Glutamatergic neuron (in vitro differentiated cells): ENCODE measurements at places on chromosomes 4 and X. TPM values are rescaled to one million over a fixed set of nuclear protein-coding genes. Genes with fewer than 3 reads are reported as not detected.

DNA sequence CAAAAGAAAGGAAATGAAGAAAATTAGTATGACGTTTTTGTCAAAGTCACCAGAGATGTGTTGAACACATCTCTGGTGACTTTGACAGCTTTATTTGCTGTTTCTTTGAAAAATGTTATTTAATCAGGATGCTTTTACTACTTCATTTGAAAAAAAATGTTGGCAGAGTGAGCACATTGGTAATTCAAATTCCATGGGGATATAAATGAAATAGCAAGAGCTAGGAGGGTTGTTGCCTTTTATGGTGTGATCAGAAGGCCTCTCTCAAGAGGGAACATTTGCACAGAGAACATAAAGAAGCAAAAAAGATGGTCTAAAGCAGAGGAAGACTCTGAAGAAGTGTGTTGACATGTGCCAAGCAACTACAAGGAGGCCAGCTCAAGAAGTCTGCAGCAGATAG, 46.6 kb upstream of the CXCL8 start:
- no peak overlapping the region for H3K4me3 ChIP-seq
- no peaks in the 10 kb centered on the region for H3K4me1 ChIP-seq
- H3K27me3 ChIP-seq: no peaks in the 10 kb centered on the region
- no peaks in the 10 kb centered on the region for H3K36me3 ChIP-seq

- no peak overlapping the region for H3K27ac ChIP-seq
- no peaks in the 10 kb centered on the region for H3K36me3 ChIP-seq
These were observed 57.2 kb downstream of the MAP9 start for GRCh38 chr4:155319516-155319915.

DNA sequence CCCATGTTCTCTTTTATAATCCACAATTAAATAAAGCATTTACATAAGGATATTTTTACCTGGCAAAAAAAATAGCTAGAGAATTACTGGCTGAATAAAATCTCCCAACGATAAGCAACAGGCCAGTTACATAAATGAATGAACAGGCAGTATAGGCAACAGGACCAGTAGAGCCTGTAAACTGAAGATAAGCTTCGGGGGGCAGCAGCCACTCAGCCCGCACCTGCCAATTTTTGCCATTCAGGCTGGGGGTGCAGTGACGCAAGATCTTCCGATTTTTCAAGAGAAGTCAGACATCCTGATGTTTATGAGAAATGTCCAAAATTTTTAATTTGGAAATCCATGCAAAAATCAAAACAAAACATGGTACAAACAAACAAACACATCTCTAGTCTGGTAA, 49.0 kb upstream of the CDKN2AIP start:
- no peak for DNase-seq
- no peak overlapping the region for H3K27ac ChIP-seq
- peaks cover 1% of the 10 kb centered on the region for H3K4me1 ChIP-seq
- H3K4me3 ChIP-seq: no peak overlapping the region
- no peaks in the 10 kb centered on the region for H3K36me3 ChIP-seq

PCDH11X gene
- total RNA-seq: 2.2 TPM

DNA sequence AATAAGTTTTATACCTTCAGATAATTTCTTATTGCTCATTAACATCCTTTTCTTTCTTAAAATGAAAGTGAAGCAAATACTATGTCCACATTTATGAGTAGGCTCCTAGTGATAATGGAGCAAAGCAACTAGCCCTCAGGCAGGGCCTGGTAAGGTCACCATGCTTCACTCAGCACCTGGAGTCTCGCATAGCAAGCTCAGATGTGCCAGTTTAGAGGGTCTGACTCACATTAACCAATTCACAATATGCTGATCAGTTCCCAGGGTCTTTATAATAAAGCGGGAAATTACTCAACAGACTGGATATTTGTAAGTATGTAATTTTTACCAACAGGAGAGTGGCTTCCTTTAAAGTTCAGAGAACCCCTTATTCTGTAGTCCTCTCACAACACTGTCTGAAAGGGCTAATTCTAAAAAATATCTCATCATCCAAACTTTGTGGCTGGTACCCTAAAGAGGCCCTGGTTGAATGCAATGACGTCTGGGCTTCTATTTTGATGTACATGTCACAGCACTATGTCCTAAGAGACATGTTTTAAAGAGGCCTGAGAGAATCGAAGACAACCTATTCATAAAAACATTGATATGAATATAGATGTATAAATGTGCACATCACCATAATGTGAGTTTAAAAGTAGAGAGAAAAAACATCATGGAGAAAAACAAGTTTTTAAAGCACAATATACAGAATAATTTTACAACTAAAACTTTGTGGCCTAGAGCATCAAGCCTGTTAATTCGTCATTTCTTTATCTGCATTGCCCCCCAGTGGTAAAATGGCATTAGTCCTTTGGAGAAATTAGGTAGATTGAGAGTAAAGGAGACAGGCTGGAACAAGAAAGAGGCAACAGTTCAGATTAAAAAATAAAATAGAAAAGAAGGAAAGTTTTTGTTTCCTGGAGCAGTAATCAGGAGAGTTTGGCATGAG, 44.3 kb downstream of the IL21 start:
- no peak overlapping the region for H3K27ac ChIP-seq
- H3K36me3 ChIP-seq: peaks cover 7% of the 10 kb centered on the region
- no peaks in the 10 kb centered on the region for H3K4me1 ChIP-seq
- H3K27me3 ChIP-seq: no peaks in the 10 kb centered on the region
- no peak for DNase-seq

GRCh38 chr4:31427691-31428090, 707.5 kb downstream of the PCDH7 start:
- H3K4me3 ChIP-seq: no peak overlapping the region
- no peaks in the 10 kb centered on the region for H3K27me3 ChIP-seq
- DNase-seq: no peak

F9 gene
- total RNA-seq: not detected

- H3K27me3 ChIP-seq: peaks cover 2% of the 10 kb centered on the region
- DNase-seq: no peak
- H3K36me3 ChIP-seq: no peaks in the 10 kb centered on the region
- no peak overlapping the region for H3K4me3 ChIP-seq
These were observed 57.9 kb upstream of the CXCL8 start for GRCh38 chr4:73682508-73682907.

GRCh38 chr4:78014889-78015886, 41.9 kb upstream of the FRAS1 start:
- DNase-seq: no peak
- no peaks in the 10 kb centered on the region for H3K27me3 ChIP-seq
- H3K27ac ChIP-seq: no peak overlapping the region
- no peaks in the 10 kb centered on the region for H3K4me1 ChIP-seq
- H3K4me3 ChIP-seq: no peak overlapping the region

GRCh38 chr4:98046665-98047064, 96.6 kb downstream of the STPG2 start:
- no peaks in the 10 kb centered on the region for H3K4me1 ChIP-seq
- no peak overlapping the region for H3K4me3 ChIP-seq
- H3K27ac ChIP-seq: no peak overlapping the region

- H3K4me1 ChIP-seq: no peaks in the 10 kb centered on the region
- H3K36me3 ChIP-seq: no peaks in the 10 kb centered on the region
- H3K27me3 ChIP-seq: no peaks in the 10 kb centered on the region
- no peak overlapping the region for H3K27ac ChIP-seq
- DNase-seq: no peak
These were observed 92.0 kb upstream of the STS start for GRCh38 chrX:7055386-7056137.

DNA sequence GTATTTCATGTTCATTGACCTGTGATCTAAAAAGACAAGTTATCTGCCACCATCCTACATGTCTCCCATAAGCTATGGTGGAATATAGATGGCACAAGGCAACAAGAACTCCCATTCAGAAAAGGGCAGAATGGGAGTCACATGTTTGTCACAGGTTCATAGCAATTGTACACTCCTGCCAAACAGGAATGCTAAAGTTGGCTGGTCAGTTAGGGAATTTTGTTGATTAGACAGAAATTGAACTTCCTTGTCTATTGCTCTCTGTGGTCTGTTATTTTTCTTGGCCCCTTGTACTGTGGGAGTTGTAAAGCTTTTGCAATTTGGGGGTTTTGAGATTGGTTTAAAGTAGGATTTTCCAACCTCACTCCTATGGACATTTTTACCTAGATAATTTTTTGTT, 101.7 kb upstream of the SOD3 start:
- H3K4me3 ChIP-seq: no peak overlapping the region
- no peaks in the 10 kb centered on the region for H3K4me1 ChIP-seq
- H3K36me3 ChIP-seq: no peaks in the 10 kb centered on the region
- H3K27ac ChIP-seq: no peak overlapping the region
- H3K27me3 ChIP-seq: no peaks in the 10 kb centered on the region

DNA sequence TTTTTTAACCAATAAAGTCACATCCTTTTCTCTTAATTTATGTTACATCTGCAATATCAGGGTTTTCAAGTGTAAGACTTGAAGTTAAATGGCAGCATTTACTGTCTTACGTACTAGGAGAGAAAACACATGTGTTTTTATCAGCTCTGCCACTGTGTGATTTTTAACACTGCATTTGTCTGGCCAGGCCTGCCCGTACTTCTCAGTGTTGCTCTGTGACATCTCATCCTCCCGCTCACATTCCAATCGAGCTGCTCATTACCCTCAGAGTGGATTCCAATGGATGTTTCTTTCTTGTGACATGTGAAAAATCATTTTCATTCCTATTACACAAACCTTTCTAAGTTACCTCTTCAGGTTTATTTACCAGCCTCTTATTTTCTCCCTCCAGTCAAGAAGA, 420.3 kb downstream of the FAT4 start:
- no peak for DNase-seq
- H3K36me3 ChIP-seq: no peaks in the 10 kb centered on the region
- no peak overlapping the region for H3K27ac ChIP-seq
- H3K27me3 ChIP-seq: no peaks in the 10 kb centered on the region

DNA sequence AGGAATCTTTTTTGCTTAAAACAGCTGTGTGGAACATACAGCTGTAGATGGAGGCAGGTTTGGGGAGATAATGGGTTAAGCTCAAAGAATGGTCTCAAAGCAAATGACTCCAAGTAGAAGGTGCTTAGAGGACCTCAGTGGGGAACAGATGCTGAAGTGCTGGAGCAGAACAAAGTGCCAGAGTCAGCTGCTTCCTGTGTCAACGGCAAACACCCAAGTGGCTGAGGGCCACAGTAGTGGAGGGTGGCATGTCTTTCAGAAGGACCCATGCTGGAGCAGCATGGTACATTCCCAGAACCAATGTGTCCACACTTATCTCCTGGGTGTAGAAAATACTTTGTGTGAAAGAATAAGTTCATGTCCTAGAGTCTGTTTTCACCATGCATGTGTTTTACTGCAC, 197.5 kb downstream of the CCNG2 start:
- no peaks in the 10 kb centered on the region for H3K4me1 ChIP-seq
- no peaks in the 10 kb centered on the region for H3K27me3 ChIP-seq
- H3K36me3 ChIP-seq: no peaks in the 10 kb centered on the region
- no peak overlapping the region for H3K27ac ChIP-seq
- no peak for DNase-seq

ZAR1 gene
- total RNA-seq: 0.49 TPM

DNA sequence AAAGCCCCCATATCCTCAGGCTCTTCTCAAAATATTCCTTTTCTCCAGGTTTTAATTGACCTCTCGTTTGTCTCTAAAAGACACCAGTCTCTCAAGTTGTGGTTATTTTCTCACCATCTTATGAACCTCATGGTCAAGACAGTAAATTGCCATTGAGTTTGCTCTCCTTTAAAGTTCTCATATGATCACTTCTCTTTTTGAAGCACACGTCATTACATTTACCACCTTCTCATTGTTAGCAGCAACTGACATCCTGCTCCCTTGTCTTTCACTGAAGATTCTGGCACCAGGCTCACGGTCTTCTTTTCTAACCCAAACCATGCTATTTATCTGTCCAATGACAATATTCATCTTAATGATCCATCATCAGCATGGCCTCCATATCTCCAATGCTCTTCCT, 324.2 kb downstream of the TMA16 start:
- peaks cover 5% of the 10 kb centered on the region for H3K4me1 ChIP-seq
- no peak overlapping the region for H3K4me3 ChIP-seq
- DNase-seq: no peak
- H3K27me3 ChIP-seq: no peaks in the 10 kb centered on the region
- no peak overlapping the region for H3K27ac ChIP-seq

- H3K27me3 ChIP-seq: peaks cover 3% of the 10 kb centered on the region
- H3K4me3 ChIP-seq: no peak overlapping the region
- DNase-seq: no peak
- H3K36me3 ChIP-seq: no peaks in the 10 kb centered on the region
These were observed 56.1 kb downstream of the FAM13A start for GRCh38 chr4:89000844-89001360.

DNA sequence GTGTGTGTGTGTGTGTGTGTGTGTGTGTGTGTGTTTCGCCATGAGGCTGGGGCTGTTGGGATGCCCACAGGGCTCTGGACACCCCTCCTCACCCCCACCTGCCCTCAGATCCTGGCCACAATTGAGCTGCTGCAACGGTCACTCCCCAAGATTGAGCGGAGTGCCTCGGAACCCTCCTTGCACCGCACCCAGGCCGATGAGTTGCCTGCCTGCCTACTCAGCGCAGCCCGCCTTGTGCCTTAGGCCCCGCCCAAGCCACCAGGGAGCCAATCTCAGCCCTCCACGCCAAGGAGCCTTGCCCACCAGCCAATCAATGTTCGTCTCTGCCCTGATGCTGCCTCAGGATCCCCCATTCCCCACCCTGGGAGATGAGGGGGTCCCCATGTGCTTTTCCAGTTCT, 10.2 kb downstream of the ARAF start:
- no peak for DNase-seq
- H3K36me3 ChIP-seq: no peaks in the 10 kb centered on the region
- no peak overlapping the region for H3K4me3 ChIP-seq
- H3K27me3 ChIP-seq: peaks cover 3% of the 10 kb centered on the region

XK gene
- total RNA-seq: 7.4 TPM

DNA sequence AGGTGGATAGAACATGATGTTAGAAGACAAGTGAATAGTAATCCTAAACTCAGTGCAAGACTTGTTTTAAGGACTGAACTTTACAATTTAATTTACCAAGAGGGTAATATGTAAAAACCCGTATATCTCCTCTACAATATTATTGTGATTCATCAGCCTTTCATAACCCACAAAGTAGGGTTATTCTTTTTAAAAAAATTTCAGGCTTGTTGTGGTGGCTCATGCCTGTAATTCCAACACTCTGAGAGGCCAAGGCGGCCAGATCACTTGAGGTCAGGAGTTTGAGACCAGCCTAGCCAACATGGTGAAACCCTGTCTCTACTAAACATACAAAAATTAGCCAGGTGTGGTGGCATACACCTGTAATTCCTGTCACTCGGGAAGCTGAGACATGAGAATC, 7.2 kb downstream of the IBSP start:
- no peak for DNase-seq
- no peak overlapping the region for H3K27ac ChIP-seq
- peaks cover 2% of the 10 kb centered on the region for H3K27me3 ChIP-seq
- no peaks in the 10 kb centered on the region for H3K36me3 ChIP-seq
- H3K4me3 ChIP-seq: no peak overlapping the region

DNA sequence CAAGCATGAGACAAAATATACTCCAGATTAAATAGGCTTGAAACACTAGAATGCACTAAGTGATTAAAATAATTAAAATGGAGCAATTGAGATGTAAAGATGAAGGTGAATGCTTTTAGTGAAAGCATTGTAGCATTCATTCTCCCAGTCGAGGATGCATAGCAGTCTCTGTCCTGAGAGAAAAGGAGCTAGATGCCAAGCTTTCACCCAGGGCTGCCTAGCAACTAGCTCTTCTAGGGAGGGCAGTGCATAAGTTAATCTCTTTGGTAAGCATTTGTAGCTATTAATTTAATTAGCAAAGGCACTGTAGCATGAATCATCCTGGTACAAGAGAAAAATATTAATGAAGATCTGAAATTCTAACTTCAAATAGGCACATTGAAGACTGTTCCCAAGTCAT, 1014.8 kb downstream of the C4orf33 start:
- no peak overlapping the region for H3K4me3 ChIP-seq
- no peaks in the 10 kb centered on the region for H3K4me1 ChIP-seq
- H3K36me3 ChIP-seq: no peaks in the 10 kb centered on the region
- H3K27ac ChIP-seq: no peak overlapping the region

GRCh38 chrX:13620207-13620606, 32.7 kb upstream of the TCEANC start:
- H3K36me3 ChIP-seq: no peaks in the 10 kb centered on the region
- H3K4me3 ChIP-seq: no peak overlapping the region
- H3K4me1 ChIP-seq: no peaks in the 10 kb centered on the region

STATH gene
- not detected for total RNA-seq
